ENCODE measurements at places on chromosomes 11 and 22. TPM values are rescaled to one million over a fixed set of nuclear protein-coding genes. Genes with fewer than 3 reads are reported as not detected.

DNA sequence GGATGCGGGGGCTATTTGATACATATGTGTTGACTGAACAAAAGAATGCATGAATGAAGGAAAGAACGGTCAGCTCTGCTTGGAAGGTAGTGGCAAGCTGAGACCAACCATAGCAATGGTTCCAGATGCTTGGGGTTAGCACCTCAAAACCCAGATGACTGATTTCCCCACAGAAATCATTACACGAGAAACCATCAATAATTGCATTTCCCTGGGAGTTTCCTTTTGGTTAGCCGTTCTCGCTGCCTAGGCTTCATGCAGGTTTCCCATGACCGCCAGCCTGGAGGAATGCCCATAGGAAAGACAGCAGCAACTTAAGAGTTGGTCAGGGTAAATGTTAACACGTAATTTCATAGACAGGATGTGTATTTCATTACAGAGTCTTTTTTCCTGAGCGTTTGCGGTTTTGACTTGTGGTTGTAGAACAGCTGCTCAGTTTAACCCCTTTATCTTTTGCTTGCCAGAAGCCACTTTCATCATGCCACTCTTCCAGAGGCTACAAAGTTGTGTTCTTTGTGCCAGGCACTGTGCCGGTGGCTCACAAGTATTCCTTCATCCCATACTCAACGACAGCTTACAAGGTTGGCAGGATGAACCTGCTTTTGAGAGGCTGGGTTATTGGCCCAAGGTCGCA lies 2.8 kb downstream of the IL17RA start:
- no peak for DNase-seq

DNA sequence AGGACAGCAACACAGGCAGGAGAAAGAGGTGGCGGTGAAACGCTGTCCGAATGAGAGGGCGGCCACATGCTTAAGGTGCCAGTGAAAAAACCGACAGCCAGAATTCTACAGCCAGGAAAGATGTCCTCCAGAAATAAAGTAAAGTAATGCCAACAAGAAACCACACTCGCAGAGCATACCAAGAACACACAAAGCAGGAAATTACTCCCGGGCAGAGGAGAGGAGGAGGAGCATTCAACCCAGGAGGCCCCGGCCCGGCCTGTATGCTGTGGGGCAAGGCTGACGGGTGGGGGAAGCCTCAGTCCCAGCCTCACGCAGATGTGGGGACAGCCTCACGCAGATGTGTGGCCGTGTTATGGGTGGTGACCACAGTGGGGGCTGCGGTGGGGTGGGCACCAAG lies 28.0 kb downstream of the CHID1 start:
- DNase-seq = no peak

DNA sequence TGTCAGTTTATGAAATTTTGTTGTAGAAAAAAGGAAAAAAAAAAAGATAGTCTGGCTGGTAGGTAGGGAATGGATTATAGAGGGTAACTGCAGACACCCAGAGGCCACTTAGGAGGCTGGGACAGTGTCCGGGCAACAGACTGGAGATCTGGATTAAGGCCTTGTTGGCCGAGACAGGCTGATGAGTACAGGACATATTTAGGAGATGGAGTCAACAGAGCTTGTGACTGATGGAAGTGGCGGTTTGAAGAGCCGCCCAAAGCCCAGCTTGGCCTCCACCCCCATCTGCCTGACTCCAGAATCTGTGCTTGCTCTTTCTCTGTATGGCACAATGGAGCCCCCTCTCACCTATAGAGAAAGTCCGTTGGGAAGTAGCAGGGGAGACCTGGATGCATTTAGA lies 7.6 kb downstream of the PLEKHB1 start:
- DNase-seq = no peak

DNA sequence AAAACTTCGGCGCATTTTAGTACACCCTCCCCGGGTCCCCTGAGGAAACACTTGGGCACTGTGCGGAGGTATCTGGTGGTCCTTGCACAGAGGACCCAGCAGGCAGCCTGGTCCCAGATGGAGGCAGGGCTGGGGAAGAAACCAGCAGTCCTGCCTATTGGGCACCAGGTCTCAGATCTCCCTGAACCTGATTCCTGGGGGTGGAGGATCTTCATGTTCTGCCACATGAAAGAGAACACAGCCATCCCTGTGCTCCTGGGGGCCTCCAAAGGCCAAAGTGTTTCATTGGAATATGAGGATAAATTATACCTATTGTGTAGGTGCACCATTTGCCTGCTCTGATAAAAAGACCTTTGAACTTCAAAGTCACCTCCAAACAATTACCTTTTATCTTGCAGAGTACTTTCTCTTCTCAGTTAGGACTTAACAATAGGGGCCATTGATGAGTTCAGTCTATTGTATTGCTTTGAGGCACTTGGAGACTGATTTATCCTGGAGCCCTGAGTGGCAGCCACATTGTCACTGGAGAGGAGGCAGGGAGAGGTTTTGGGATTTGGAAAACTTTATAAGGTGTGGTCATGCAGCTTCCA lies 1.8 kb downstream of the RCN1 start:
- DNase-seq = no peak

Gene ST14
- 5.8 TPM for polyA plus RNA-seq

GRCh38 chr11:69364921-69365320 lies 71.0 kb downstream of the MYEOV start:
- no peak for DNase-seq

GRCh38 chr22:47307822-47308221 lies 545.4 kb downstream of the TBC1D22A start:
- DNase-seq = no peak

Gene SLC22A12
- not detected for polyA plus RNA-seq

Gene CRYBB3
- polyA plus RNA-seq = 0.67 TPM

DNA sequence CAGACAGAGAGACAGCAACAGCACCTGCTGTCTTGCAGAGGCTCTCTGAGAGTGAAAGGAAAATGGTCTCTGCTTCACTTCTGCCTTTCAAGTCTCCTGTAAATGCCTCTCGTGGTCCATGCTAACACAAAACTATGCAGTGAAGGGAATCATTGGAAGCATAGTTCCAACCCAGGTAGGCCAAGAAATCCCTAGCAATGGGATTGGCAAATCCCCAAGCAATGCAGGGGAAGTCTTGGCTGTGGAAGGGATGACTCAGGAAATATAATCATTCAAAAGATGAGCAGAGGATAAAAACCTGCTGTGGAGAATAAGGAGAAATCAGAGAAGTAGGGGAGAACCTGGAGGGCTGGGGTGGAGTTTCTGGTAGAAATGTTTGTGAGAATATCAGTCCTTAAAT lies 216.1 kb upstream of the ZBED5 start:
- DNase-seq = no peak

DNA sequence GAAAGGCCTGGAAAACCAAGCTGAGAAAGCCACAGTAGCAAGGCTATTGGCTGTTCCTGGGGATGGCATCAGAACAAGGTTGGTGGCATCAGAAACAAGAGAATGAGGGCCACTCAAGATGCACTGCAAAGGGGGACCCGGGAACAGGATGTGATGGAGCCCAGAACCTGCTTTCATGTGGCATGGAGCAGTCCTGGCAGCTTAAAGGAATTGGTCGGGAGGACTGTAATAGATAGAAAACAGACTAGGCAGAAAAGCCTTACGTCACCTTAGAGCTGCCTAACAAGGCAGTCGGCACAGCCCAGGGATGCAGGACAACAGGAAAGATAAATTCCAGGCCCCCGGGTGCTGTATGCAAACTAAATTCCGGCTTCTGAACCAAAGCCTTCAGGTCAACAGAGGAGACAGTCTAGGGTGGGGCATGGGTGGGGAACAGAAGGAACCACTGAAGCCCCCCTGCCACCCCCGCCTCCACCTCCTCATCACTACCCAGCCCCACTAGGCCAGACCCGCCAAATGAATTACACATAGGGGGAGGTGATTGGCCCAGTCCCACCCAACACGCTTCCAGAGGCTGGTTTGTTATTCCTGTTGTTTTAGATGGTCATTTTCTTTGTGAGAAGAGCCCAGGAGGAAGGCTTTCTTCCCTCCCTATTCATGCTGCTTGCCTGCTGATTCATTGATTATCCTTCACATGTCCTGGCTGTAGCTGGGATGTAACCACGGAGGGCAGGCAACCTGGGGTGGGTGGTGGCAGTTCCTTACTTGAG lies 25.7 kb upstream of the LRRC55 start:
- DNase-seq = no peak

DNA sequence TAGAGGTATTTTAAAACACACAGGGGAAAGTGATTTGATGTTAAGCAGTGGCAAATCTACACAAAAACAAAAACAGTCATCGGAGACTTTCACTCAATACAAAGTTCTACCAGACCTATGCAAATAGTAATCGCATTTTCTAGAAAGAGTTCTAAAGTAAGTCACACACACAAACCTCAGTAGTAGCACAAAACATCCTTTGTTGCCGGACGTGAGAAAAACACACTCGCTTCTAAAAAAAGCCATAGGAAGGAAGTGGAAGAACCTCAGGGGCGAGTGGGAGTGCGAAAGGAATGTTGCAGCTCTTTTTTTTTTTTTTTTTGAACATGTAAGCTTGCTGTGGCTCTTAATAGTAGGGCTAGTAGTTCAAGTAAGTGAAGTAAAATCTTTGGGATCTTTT lies 88.9 kb downstream of the MAML2 start:
- DNase-seq = peak; percentile 74

- DNase-seq = peak; percentile 81
Observed at GRCh38 chr11:131674051-131674755, 303.8 kb downstream of the NTM start.

GRCh38 chr22:30423301-30423958 lies 2.1 kb upstream of the MTFP1 start:
- DNase-seq = peak; percentile 54

Gene MDK
- polyA plus RNA-seq = 51.5 TPM

- no peak for DNase-seq
Observed at GRCh38 chr22:49427341-49427740, 400.3 kb downstream of the BRD1 start.

Gene FAR1
- 33.8 TPM for polyA plus RNA-seq

- peak; percentile 98 for DNase-seq
Observed at GRCh38 chr11:66480117-66480938, at the start of gene DPP3. DPP3 (plus strand) TSS chr11:66480434; CDS start chr11:66482201, 1,767 bp downstream.

DNA sequence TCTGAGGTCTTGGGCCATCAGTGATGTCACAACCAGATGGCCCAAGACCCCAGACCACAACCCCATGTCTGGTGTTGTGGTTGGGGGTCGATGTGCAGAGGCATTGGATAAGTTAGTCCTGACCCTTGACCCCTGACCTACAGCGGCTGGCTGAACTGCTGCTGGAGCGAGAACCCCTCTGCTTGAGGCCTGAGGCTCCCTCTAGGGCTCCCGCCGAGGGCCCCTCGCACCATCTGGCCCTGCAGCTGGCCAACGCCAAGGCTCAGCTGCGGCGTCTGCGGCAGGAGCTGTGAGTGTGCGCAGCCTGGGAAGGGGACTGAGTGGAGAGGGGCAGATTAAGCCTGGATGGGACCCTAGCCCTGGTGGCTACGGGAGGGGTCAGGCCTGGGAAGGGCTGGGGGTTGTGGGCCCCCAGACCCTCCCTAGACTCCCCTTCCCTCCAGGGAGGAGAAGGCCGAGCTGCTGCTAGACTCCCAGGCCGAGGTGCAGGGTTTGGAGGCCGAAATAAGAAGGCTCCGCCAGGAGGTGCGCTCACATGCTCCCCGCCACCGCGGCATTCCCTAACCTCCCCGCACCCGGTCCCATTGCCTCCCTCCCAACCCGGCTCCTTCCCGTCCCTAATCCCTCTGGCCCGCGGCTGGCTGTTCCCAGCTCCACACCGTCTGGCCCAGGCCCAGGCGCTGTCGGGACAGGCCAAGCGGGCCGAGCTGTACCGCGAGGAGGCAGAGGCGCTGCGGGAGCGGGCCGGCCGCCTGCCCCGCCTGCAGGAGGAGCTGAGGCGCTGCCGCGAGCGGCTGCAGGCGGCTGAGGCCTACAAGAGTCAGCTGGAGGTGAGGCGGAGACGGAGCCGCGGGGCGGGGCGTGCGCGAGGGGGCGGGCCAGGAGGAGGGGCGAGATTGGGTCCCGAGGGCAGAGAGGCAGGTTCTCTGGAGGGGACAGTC lies 2.1 kb downstream of the CCDC88B start:
- DNase-seq = peak; percentile 86

Gene PRRG4
- 1.0 TPM for polyA plus RNA-seq

DNA sequence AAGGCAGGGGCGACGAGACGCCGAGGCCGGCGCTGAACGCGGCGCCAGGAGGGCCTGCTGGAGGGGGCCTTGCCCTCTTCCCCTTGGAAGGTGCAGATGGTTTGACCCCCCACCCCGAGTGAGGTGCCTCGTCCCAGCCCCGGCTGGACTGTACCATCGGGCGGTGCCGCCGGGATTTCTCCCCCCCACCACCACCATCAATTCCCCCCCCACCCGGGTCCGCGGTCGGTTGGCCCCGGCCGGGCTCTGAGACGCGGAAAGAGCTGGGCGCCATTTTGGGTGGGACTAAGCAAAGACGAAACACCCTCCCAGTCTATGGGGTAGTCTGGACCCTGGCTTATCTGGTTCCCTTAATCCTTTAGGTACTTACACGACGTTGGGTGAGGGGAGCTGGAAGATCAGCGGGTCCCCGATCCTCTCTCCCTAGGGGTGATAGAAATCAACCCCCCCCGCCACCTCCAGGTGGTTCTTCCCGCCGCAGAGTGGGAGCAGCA lies at the start of gene PRDM10:
Gene PRDM10 (minus strand): TSS at position 484 of the 494 bp plus-strand sequence. CDS start 41,871 bp downstream, outside the sequence.
- DNase-seq = peak; percentile 96

- no peak for DNase-seq
Observed at GRCh38 chr11:36605221-36606216, 7.5 kb upstream of the RAG2 start.

- no peak for DNase-seq
Observed at GRCh38 chr11:108160970-108161566, 39.7 kb downstream of the ACAT1 start.

Gene PNPLA3
- polyA plus RNA-seq = 0.53 TPM

- no peak for DNase-seq
Observed at GRCh38 chr11:65183201-65183891, 1.6 kb downstream of the CAPN1 start.

Gene HEPHL1
- polyA plus RNA-seq = 0.54 TPM

Gene LRP4
- polyA plus RNA-seq = 7.8 TPM

DNA sequence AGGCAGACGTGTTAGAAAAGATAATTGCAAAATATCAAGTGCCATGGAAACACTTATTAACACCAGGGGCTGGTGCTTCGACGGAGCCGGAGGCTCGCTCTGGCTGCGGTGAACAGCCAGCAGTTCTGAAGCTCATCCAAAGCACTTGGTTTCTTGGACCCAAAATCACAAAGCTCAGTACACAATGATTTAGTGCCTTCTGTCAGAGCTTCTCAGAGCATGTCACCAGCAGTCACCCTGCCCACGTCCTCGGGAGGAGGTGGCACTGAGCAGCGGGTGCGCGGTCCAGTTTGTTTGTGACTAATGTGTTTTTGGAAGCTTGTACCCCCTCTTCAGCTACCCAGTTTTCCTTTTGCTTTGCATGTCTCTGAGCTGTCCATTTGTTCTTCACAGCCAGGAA lies 58.7 kb upstream of the KIRREL3 start:
- DNase-seq = no peak

GRCh38 chr11:10779086-10779485 lies 28.0 kb downstream of the CTR9 start:
- DNase-seq = no peak

DNA sequence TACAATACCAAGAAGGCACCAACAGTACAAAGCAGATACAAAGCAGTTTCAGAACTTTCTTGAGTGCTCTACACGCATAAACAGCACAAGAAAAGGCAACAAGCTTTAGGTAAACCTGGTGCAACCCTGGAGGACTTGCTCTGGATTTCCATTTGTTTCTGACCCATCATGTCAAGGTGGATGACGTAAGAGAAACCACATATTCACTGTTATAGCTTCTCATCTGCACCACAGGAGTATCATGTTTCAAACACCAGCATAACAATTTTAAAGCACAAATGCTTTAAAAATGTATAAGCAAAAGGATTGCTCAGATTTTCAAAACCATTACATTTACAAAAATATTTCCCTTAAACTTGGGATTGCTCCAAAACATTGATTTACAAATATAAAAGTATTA lies 25.0 kb upstream of the YPEL1 start:
- DNase-seq = no peak

Data from testis (tissue), 5 donors.